ENCODE measurements at places on chromosomes 5 and 9.

DNA sequence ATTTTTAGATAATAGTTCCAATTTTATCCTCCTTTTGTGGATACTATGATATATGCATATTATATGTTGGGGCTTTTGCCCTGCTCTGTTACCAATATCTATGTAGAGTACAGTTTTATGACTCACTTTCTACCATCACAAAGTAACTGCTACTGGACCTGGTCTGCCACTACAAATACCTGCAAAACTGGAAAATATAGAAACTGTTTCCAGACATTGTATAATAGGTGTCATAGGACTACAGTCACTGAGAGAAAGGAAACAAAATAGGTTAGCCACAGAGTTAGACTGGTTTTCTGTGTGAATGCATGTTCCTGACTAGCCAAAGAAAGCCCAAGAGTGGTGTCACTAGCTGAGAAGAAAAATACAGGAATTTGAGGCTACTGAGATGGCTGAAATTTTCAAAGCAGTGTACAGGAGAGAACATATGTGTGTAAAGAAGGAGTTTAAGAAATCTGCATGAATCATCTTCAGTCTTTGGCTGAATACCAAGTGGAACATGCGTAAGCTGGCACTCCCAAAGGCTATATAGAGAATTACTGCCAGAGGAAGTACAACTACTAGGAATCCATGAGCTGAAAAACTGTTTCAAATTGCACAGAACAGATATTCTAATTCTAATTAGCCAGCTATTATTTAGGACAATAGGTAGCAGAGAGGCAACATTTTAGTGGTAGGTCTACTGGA lies 29.0 kb upstream of the FAM174A start:
- DNase-seq: peak; percentile 80

DNA sequence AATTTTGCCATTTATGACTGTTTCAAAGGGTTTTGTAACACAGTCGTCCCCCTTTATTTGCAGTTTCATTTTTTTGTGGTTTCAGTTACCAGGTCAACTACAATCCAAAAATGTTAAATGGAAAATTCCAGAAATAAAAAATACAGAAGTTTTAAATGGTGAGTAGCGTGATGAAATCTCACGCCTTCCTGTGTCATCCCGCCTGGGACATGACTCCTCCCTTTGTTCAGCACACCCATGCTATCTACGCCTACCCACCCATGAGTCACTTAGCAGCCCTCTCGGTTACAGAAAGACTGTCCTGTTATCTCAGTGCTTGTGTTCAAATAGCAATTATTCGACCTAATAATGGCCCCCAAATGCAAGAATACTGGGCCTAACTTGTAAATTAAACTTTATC lies 765.3 kb upstream of the ADAMTS16 start:
- DNase-seq: no peak

GRCh38 chr9:122389799-122390481 lies 19.1 kb downstream of the PTGS1 start:
- no peak for DNase-seq

GRCh38 chr5:136191304-136192014 lies 1.5 kb downstream of the SMIM32 start:
- no peak for DNase-seq

- no peak for DNase-seq
These were observed 58.5 kb downstream of the DCP2 start for GRCh38 chr5:113035096-113035495.

DNA sequence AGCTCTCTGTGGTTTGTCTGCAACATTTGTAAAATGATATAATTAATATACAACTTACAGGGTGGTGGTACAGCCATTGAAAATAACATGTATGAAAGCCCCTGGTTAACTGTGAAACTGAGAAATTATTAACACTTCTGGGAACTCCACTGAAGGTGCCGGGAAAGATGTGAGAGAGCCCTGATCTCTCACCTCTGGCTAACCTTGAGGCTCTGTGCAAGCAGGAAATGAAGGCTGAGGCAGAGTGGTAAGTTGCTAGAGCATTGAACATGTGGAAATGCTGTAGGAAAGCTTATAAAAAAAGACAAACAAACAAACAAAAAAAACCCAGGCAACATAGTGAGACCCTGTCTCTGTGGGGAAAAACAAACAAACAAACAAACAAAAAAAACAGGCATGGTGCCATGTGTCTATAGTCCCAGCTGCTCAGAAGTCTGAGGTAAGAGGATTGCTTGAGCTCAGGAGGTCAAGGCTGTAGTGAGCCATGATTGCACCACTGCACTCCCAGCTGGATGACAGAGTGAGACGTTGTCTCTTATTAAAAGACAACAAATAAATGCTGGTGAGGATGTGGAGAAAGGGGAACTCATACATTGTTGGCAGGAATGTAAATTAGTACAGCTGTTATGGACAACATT lies 7.5 kb downstream of the CATSPER3 start:
- DNase-seq: no peak

- DNase-seq: no peak
These were observed 17.6 kb downstream of the GM2A start for GRCh38 chr5:151270599-151270998.

- DNase-seq: peak; percentile 76
These were observed 106.1 kb upstream of the CPEB4 start for GRCh38 chr5:173781816-173782670.

GRCh38 chr5:150053713-150054392 lies 32.5 kb downstream of the CSF1R start:
- no peak for DNase-seq

GRCh38 chr9:127991017-127991756 lies 10.4 kb upstream of the EEIG1 start:
- DNase-seq: no peak

Data from HS-5 (cell line).